Stimulated activated CD4-positive, alpha-beta T cell treated with anti-CD3 and anti-CD28 coated beads, TNF-alpha, amount 100 ng/mL, for 48 hours (primary cell): ENCODE measurements at places on chromosomes 5 and 9.
A peak's percentile ranks its signal among the peaks of the same experiment; 100 is the strongest.

GRCh38 chr5:107661038-107661649 lies 9.6 kb downstream of the EFNA5 start:
- no peak for DNase-seq

DNA sequence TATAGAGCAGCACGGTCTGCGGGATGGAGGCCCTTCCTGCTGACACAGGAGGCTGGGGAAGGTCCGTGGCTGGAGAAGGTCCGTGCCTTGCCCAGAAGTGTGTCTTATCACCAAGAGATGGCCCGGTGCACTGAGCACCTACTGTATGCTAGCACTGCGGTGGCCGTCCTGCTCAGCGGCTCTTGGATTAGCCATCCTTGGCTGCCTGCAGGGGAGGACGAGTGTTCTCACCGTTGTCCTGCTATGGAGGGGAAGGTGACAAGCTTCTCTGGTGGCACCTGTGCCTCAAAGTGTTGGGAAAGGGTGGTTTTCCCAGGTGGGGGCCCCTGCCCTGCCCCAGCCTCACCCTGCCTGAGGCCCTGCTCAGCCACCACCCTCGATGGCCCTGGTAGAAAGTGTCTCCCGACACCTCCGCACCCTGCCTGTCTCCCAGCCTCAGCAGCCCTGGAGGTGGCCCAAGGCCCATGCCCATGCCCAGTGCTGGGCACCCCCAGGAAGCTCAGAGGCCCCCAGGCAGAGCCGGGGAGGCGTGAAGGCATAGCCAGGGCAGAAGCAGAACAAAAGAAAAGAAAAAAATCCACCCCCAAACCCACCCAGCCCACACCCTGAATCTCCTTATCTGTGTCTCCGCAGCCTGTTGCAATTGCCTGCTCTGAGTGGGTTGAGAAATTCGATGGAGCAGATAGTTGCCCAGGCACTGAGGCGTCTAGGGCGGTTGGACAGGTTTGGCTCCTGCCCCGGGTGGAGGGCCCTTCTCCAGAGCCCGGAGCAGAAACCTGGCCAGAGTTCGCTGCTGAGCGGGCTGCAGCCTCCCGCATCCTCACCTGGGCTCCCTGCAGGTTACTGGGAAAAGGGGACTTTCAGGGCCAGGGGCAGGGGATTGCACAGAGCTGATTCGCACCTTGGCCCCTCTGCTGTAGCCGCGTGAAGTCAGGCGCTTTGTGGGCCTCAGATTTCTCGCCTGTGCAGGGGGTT lies 30.5 kb downstream of the RXRA start:
- DNase-seq: no peak

- DNase-seq: no peak
Measured at GRCh38 chr9:694403-695154, 146.9 kb upstream of the DMRT1 start.

DNA sequence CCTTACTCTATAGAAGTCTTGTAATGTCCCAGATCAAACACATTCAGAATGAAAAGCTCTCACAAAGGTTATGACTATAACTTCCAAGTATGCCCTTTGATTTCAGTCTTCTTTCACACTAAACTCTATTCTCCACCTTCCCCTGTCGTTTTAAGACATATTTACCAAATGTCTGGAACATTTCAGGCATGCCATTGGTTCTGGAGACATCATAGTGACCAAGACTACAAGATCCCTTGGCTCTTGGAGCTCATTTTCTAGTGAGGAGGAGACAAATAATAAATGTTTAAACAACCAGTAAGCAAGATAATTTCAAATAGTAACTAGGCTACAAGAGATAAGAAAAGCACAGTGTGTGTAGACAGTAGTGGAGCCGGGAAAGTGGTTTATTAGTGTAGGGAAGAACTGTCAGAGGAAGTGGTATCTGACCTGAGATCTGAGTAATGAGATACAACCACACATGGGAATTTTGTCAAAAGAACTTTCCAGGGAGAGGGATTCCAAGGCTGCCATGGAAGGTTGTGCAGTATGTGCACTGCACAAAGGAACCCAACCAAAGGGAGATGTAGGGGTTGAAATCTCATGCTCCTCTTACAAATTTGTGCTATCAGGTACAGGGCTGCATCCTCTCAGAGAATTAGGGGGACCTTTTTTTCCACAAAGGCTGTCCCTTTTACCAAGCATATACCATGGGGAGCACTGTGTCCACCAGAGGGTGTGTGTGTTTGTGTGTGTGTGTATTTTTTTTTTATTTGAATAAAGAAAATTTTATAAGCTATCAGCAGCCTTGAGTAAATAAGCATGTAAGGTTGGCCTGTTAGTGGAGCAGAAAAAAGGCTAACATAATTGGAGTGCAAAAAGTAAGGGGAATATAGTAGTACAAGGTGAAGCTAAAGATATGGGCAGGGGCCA lies 1279.1 kb upstream of the WWC1 start:
- no peak for DNase-seq

DNA sequence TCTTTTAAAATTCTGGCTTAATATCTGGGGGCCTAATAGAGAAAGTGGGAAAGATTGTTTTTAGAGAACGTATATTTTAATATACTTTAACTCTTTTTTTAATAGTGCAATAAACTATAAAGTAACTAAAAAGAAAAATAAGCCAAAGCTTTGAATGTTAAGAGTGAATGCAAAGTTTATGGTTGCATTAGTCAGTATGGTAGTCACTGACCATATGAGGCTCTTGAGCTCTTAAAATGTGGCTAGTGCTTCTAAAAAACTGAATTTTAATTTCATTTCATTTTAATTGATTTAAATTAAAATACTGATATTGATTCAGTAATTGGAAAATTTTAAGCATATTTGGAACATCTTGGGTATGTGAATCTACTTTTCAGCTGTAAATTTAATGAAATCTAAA lies 310.7 kb downstream of the PJA2 start:
- DNase-seq: no peak

- DNase-seq: no peak
Measured at GRCh38 chr9:131545786-131546335, 538 bp downstream of the PRRT1B start.

GRCh38 chr5:73373814-73374510 lies 74.6 kb downstream of the FOXD1 start:
- DNase-seq: no peak

- DNase-seq: no peak
Measured at GRCh38 chr9:130770679-130771442, 64.2 kb upstream of the ABL1 start.

DNA sequence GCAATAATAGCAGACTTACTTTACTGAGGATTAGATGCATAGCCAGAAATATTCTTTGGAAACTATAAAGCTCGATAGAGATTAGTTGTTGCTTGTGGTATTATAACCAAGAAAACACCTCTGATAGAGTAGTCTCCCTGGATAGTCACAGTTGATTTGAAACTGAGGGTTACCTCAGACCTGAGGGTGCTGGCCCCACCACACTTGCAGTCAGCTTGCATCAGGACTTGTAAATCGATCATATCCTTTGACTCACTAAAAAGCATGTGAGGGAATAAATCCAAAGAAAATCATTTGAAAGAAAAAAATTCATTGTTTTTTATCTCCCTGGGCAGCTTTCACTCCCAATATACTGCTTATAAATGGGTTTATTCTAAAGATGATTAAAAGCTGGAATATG lies 39.4 kb downstream of the GALNT12 start:
- DNase-seq: no peak

- no peak for DNase-seq
Measured at GRCh38 chr5:59317023-59317773, 576.3 kb downstream of the PDE4D start.

DNA sequence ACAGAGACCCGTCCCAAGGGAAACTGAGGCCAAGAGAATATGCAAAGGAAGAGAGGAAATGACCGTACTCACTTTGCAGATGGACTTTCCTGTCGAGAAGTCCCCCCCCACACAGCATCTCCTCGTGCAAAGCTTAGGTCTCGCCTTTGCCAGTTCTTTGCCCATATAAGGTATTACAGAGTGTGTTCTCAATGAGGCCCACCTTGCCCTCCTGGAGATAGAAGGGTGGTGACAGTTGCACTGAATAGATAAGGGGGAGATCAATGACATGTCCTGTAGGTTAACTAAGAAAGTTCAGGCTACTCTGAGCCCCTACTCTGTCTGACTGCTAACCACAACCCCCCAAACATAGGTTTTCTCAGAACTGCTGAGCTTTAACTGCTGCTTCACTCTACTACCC lies 68.2 kb upstream of the SPTLC1 start:
- no peak for DNase-seq

GRCh38 chr5:125461641-125462072 lies 715.2 kb upstream of the ZNF608 start:
- DNase-seq: no peak

DNA sequence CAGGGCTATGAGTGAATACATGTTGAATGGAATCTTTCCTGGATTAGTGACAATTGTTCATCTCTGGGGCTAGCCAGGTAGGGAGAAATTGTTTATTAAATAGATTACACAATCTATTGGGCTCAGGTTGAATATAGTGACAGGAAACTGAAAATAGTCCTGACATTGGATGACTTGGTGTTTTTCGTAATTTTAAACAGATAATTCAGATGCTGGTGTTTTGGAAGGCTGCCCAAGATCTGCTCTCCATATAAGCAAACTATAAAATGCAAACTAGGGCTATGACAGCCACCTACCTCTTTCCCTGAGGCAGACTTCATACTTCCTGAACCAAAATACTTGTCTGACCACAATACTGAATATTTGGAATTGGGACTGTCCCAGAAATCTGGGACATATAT lies 99.1 kb downstream of the ENC1 start:
- no peak for DNase-seq

GRCh38 chr5:140575309-140575708 lies 10.7 kb downstream of the SLC35A4 start:
- DNase-seq: no peak

GRCh38 chr5:93342563-93343061 lies 238.4 kb downstream of the NR2F1-AS1 start:
- DNase-seq: no peak

DNA sequence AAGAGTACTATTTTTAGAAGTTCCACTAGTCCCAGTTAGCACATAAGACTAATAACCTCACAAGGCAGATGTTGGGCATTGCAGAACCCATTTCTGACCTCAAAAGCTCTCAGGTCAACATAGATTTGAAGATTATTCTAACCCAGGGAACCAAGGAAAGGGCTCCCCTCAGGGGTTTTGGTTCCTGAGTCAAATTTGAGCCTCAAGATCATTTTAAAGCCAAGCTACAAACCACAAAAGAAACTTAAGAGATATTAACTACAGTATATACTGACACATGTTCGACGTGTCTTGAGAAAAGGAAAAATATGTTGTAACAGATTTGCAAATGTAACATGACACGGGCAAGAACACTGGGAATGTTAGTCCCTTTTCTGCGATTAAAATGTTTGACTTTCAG lies 88.6 kb downstream of the GNAQ start:
- no peak for DNase-seq

- DNase-seq: no peak
Measured at GRCh38 chr9:14466828-14467227, 152.9 kb upstream of the NFIB start.

GRCh38 chr9:36102742-36103495 lies 33.6 kb upstream of the GLIPR2 start:
- peak; percentile 82 for DNase-seq

DNA sequence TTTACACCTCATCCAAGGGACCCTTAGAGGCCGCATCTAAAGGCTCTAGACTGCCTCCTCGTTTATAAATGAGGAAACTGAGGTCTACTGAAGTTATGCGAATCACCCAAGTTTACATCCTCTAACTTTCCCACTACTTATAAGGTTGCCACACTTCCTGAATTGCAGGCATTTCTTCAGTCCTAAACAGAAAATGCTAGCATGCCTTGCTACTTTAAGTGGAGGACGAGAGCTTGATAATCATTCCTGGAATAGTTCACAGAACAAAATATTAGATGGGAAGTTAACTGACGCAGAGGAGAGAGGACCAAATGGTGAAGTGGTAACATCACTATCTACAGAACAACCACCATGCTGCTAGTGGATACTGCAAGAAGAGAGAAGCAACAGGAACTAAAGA lies 85.8 kb downstream of the GNAQ start:
- no peak for DNase-seq

- no peak for DNase-seq
Measured at GRCh38 chr9:17488662-17489061, 90.2 kb upstream of the SH3GL2 start.

GRCh38 chr5:134422791-134423365 lies 11.2 kb upstream of the CDKN2AIPNL start:
- DNase-seq: no peak

GRCh38 chr9:69044240-69045219 lies 9.0 kb downstream of the FXN start:
- DNase-seq: no peak

DNA sequence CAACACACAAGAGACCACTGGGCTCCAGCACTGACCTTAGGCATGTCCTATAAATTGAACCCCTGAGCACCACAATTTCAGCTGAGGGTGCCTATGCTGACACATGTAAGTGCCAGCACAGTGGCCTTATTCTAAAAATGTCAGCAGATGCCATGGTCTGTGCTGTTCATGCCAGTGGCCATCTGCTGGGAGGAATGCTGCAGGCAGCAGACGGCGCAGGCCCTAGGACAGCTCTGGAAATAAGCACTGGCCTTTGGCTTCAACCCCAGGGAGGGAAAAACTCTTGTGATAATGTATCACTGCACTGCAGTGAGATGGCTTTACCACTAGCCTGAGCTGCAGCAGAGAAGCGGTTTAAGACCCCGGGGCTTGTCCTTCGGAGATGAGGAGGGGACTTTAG lies 98.5 kb downstream of the SYK start:
- DNase-seq: no peak

DNA sequence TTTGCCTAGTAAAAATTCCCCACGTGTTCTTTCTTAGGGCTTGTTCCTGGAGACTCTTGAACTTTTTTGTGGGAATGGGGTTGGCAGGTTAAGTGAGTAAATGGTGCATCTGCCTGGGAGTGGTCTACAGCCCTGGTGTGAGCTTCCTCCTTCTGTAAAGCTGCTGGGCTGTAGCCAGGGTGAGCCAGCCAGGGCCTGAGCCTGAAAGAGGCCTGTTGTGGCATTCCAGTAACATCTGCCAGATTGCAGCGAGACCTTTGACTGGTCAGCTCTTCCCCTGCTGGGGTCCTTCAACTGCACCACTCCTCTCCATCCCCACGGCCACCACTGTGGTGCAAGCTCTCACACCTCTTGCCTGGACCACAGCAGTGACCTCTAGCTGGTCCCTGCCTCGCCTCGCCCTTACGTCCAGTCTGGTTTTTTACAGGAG lies 47.5 kb downstream of the SLC22A5 start:
- DNase-seq: no peak

GRCh38 chr9:83932011-83932410 lies 10.8 kb upstream of the KIF27 start:
- DNase-seq: no peak

DNA sequence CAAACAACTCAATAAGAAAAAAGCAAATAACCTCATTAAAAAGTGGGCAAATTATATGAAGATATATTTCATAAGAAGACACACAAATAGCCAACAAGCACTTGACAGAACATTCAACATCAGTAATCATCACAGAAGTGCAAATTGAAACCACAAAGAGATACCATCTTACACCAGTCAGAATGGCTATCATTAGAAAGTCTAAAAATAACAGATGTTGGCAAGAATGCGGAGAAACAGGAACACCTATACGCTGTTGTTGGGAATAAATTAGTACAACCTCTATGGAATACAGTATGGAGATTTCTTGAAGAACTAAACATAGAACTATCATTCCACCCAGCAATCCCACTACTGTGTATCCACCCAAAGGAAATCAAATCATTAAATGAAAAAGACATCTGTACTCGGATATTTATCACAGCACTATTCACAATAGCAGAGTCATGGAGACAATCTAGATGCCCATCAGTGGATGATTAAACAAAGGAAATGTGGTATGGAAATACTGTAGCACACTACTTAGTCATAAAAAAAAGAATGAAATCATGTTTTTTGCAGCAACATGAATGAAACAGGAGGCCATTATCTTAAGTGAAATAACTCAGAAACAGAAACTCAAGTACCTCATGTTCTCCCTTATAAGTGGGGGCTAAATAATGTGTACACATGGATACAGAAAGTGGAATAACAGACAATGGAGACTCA lies 106.8 kb upstream of the FST start:
- no peak for DNase-seq
